Stimulated activated CD8-positive, alpha-beta memory T cell treated with anti-CD3 and anti-CD28 coated beads, Interleukin-2, amount 100 ng/mL, for 1 hour (primary cell): ENCODE measurements at places on chromosomes 2 and 18.
A peak's percentile ranks its signal among the peaks of the same experiment; 100 is the strongest.

DNA sequence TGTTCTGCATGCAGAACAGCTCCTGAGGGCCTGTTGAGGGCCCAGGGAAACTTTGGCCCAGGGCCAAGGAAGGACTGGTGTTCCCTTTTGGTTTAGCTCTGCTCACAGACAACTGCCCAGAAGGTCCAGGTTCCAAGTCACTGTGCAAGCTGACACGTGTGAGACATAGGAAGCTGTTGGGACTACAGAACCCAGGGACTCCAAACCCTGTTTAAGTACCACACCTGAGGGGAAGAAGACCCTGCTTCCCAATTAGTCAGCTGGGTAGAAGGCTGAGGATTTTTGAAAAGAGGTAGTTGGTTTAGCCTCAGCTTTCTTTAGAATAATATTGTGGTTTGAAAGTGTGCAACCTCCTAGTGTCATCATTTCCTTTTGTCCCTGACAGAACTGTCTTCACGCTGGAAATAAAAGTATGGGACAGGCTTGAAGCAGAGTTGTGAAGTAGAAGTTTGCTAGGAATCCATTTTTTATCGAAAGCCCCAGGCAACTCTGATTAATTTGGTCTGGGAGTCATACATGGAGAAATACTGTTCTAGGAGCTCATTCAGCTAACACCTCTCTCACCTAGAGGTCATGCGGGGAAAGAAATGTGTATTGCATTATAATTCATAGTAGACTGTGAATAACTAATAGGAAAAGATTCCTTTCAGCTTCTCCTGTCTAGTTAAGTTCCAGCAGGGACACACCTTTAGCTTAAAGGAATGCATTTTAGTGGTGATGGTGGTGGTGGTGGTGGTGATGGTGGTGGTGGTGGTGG is 19.9 kb upstream of the IL1RL1 start:
- DNase-seq = no peak

- DNase-seq = no peak
Measured at GRCh38 chr18:54358495-54359040, 862 bp downstream of the C18orf54 start.

DNA sequence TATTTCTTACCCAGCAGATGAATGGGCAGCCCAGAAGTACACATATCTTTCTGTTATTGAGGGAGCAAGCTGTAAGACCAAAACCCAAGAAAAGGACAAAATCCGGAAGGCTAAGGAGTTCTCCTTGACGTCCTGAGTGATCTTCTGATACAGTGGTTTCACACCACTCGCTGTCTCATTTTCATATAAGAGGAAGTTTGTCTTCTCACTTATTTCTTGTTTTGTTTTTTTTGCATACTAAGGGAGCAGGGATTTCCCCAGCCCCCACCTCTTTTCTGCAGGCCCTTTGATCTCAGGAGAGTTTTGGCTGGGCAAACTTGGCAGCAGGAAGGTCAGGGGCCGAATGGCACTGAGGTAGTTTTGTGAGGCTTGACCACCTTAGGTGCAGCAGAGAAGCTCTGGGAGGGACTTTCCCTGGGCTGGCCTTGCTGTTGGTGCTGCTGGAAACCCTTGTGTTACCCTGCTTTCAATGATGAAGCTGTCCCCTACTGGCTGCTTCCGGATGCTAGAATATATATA is 13.3 kb downstream of the CHRNA1 start:
- DNase-seq = no peak

- DNase-seq = no peak
Measured at GRCh38 chr2:216490061-216490460, 8.6 kb upstream of the RPL37A start.

- no peak for DNase-seq
Measured at GRCh38 chr2:121282800-121283385, 2.1 kb downstream of the TFCP2L1 start.

DNA sequence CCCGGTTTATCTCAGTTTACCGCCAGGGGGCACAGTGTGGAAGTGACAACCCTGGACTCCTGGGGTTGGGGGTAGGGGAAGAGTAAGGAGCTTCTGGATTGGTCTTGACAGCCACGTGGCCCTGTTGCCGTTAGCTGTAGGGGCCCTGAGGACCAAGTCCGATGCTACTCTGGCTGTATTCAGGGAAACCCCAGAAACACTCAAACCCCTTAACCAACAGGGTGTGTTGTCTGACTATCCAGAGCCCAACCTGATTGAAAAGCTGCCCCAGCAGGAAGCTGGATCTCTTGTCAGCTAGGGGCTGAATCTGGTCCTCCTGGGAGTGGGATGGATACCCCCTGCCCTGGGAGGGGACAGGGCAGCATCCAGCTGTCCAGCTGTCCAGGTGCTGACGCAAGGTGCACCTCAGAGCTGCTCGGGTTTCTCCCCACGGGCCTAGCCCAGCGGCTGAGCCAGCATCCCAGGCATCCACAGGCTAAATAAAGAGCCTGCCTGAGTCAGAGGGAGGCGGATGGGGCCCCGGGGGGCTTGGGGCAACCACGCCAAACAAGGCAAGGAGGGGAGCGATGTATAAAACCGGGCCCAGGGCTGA is 3.1 kb upstream of the GMPPA start:
- DNase-seq = peak; percentile 24

- no peak for DNase-seq
Measured at GRCh38 chr18:75207310-75208154, 1.4 kb downstream of the PTGR3 start.

DNA sequence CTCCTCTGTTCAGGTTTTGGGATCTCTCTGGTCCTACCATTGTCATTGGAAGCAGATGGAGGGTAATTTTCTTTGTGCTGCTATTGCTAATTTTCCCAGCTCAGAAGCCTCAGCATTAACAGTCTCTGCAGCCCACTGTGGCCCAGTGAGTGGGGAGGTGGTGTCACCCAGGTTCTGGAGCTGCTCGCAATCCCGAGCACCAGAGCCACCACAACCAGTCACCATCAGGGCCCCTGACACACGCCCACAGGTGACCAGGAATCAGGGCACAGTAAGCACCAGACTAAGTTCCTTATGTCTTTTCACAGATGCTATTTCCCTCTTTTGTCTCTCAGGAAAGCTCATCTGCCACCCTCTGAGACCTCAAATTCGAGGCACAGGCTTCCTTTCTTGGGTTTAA is 87.9 kb downstream of the SEPTIN10 start:
- DNase-seq = no peak

GRCh38 chr2:144504218-144504641 is 15.7 kb downstream of the ZEB2 start:
- no peak for DNase-seq

GRCh38 chr2:221318376-221319130 is 253.6 kb downstream of the EPHA4 start:
- no peak for DNase-seq

- DNase-seq = no peak
Measured at GRCh38 chr2:53200072-53200471, 567.5 kb upstream of the CHAC2 start.

GRCh38 chr2:62175728-62176127 is 20.2 kb upstream of the B3GNT2 start:
- DNase-seq = no peak

GRCh38 chr2:41137031-41137430 is 685.1 kb upstream of the SLC8A1 start:
- DNase-seq = no peak

GRCh38 chr2:8600456-8600855 is 81.4 kb upstream of the ID2 start:
- no peak for DNase-seq

DNA sequence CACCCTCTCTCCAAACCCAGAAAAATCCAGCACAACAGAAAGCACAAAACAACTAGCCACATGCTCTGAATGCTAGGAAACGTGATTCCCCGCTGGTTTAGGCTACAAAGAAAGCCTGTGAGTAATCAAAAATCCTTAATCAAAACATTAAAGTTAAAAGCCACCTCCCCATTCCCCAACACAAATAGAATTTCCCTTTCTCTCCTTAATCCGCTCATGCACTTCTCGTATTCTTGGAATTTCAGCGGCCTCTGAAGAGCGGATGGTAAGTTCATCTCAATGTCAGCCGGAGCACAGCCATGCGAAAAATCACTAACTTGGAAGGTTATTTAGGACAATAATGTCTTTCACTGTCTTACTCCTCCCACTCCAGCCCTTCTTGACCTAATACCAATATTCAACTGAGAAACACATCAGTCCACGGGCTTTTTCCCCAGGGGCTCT is 126.7 kb downstream of the OSBPL1A start:
- DNase-seq = no peak

- DNase-seq = no peak
Measured at GRCh38 chr2:120935339-120936313, 200.0 kb downstream of the GLI2 start.

- DNase-seq = no peak
Measured at GRCh38 chr2:64120928-64121327, 23.3 kb downstream of the PELI1 start.

DNA sequence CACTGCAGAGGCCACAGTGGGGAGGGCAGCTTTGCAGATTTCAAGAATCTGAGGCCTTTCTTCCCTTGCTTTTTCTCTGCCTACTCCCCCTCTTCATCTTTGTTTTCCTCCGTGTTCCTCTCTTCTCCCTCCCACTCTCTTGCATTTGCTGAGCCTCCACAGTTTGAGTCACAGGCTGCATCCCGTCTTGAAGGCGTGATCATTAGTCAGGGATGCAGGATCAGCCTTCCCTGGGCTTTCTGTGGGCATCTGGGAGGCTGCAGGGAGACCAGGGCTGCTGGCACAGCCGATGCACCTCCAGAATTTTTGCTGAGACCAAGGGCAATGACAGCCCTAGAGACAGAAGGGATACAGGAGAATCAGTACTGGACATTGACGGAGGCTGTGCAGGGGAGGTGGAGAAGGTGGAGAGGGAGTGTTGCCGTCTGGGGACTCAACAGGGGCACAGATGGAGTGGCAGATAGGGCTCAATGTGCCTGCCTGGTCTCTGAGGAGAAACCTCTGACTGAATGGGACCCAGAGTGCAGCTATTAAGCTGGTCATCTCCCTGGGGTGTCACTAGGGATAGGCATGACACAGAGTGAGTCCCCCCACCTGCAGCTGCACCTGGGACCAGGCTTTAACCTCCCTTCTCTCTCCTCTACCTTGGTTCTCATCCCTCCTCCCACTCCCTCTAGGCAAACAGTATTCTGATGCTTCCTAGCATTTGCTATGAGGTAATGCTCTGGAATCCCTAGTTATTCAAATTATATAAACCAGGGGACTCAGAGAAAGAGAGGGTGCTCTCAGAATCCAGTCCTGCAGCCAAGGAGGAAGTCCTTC is 29.0 kb upstream of the DNAJC27 start:
- DNase-seq = no peak

GRCh38 chr18:44741085-44741484 is 60.4 kb downstream of the SETBP1 start:
- no peak for DNase-seq

GRCh38 chr2:197103363-197103762 is 176.9 kb upstream of the PGAP1 start:
- DNase-seq = no peak

DNA sequence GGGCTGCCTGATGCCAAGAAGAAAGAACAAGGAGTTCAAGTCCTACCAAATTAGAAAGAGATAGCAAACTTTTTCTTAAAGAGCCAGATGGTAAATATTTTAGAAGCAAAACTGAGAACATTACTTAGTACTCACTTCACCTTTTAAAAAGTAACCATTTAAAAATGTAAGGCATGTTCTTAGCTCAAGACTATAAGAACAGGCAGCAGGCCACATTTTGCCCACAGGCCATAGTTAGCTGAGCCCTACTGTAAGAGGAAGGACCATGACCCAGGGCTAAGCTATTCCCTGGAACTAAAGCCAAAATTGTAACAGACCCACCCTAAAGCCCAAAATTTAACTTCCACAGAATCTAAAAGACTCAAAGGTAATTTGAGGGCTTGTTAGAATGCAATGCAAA is 31.3 kb downstream of the USP40 start:
- DNase-seq = no peak

DNA sequence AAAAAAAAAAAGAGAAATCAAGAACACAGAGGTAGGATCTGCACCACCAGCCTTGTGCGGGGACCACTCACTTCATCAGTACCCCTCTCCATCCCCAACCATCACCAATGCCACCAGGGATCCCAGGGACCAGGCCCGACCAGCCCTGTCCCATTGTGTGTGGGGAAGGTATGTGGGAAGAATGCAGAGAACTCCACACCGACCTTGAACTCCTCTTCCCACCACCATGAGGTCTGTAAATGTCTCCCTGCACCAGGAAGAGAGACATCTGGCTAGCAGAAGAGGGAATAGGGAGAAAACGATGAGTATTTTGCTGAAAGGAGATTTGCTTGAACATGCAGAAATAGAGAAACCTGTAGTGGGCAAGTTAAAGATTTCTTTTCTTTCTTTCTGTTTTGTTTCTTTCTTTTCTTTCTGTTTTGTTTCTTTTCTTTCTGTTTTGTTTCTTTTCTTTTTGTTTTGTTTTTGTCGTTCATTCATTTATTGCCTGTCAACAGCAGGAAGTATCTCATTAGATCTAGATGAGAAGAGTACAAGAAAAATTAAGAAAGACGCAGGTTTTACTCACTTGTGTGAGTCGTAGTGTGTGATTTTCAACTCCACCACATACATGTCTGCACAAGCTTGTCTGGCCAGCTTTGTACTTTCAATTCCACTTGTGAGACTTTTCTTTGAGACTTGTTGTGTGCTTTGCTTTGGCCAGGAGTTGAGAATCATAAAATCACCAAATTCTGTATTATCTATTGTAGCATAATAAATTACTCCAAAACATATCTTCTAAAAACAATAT is 179.8 kb upstream of the HAAO start:
- DNase-seq = no peak

- DNase-seq = no peak
Measured at GRCh38 chr18:43405097-43405496, 127.8 kb upstream of the SYT4 start.

- no peak for DNase-seq
Measured at GRCh38 chr18:72762515-72763122, 105.2 kb downstream of the NETO1 start.

DNA sequence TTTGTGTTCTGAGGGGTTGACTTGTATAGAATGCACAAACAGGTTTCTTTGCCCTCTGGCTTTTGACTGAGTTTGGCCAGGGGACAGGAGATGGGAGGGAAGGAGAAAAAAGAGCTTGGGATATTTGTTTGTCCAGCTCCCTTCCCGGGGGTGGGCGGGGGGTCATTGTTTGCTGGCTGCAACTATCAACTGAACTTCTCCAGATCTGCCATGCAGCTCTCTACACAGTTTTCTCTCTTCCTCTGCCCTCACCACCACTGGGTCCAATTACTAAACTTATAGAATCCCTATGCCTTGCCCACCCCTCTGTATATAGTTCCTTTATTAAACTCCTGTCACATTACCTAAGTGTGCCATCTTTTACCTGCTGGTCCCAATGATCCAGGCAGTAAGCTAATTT is 32.8 kb upstream of the CHN1 start:
- DNase-seq = no peak

- DNase-seq = no peak
Measured at GRCh38 chr2:170530284-170530745, 184.8 kb upstream of the SP5 start.

GRCh38 chr18:1296237-1296636 is 391.6 kb downstream of the ADCYAP1 start:
- DNase-seq = no peak

DNA sequence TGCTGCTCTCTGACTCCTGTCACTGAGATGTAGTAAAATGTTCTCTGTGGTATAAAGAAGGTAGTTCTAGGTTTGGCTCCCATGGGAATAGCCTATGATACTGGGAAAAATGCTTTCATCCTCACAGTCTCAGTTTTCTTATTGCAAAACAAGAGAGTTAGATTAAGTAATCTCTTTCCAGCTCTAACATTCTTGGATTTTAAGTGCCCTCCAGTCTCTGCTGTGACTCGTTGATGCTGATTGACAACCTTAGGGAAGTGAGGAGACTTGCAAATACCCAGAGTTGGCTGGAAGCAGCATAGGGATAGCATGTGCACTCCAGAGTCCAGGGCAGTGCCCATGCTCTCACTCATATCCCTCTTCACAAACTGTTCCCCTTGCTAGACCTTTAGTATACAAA is 534.9 kb downstream of the SLC4A3 start:
- DNase-seq = no peak

- no peak for DNase-seq
Measured at GRCh38 chr2:27118525-27119329, at the start of gene CGREF1. TSS of gene CGREF1 (minus strand) at chr2:27119128. CDS start at chr2:27104366, 14,762 bp downstream.
